ENCODE measurements at places on chromosomes 3 and 15. TPM values are rescaled to one million over a fixed set of nuclear protein-coding genes. Genes with fewer than 3 reads are reported as not detected.

DNA sequence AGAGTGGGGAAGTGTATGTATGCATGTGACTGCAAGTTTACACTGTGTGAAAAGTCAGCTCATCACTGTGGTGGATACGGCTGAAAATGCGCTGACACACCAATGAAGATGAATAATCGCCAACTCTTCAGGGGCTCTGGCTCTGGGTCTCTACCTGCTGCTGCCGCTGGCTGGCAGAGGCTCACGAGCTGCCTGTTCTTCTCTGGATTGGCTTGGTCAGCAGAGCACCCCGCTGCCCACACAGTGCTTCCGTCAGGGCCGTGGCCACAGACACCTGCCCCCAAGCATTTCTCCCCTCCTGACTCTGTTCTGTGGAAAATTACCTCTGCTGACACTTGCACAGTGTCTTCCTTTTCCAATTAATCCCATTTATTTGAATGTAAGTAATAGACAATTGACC is 215.5 kb downstream of the GAP43 start:
- no peak for DNase-seq

- DNase-seq = no peak
These were observed 6.1 kb upstream of the LEKR1 start for GRCh38 chr3:156819842-156820691.

GRCh38 chr3:129503471-129504291 is 24.8 kb upstream of the RHO start:
- no peak for DNase-seq

DNA sequence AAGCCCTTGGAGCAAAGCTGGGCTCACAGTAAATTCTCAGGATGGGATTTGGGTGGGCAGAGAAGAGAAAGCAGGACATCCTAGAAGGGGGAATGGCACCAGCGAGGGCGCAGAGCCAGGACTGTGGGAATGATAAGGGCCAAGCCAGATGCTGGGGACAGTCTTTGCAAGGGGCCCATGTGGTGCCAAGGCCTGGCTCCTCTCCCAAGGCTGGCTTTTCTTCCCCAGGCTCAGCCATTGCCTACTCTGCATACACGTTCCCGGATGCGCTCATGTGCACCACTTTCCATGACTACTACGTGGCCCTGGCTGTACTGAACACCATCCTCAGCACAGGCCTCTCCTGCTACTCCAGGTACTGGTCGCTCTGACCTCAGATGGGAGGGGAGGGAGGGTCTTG is 24.7 kb upstream of the KIF23 start:
- no peak for DNase-seq

- no peak for DNase-seq
These were observed 96.7 kb upstream of the MYZAP start for GRCh38 chr15:57495041-57495440.

- peak; percentile 25 for DNase-seq
These were observed 24.9 kb downstream of the ETFA start for GRCh38 chr15:76286271-76286879.

GRCh38 chr3:106068381-106068780 is 199.6 kb upstream of the CBLB start:
- DNase-seq = no peak

GRCh38 chr3:50616770-50617095 is 218 bp upstream of the MAPKAPK3 start:
- peak; percentile 97 for DNase-seq

GRCh38 chr15:85116494-85116893 is 134.8 kb downstream of the PDE8A start:
- no peak for DNase-seq

- DNase-seq = no peak
These were observed 140.4 kb downstream of the NSMCE3 start for GRCh38 chr15:29129221-29129620.

GRCh38 chr3:134956844-134957243 is 161.8 kb downstream of the EPHB1 start:
- DNase-seq = no peak

GRCh38 chr15:72096796-72097195 is 21.2 kb downstream of the MYO9A start:
- no peak for DNase-seq

DNA sequence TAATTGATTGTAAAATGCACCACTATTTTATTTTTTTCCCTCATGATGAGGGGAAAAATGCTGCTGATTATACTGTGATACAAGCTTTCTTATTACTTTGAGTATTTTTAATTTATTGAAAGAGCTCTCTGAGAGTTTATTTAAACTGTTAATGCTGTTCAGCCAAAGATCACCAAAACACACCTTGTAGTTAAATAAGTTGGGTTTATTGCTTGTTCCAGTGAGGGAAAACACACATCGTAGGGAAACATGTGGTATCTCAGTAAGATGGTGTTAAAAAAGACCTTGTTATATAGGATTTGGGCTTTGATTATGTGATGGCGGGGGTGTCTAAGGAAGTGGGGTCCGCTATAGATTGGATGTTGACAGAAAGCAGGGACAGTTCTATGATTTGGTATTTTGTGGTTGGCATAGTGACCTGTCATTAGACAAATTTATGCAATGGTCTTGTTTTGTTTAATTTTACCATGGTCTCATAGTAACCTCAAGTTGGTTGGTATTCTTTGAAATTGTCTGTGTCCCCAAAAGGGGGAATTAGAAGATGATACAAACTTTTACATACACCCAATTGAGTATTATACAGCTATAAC is 11.1 kb downstream of the HACD3 start:
- DNase-seq = no peak

GRCh38 chr3:195184716-195185421 is 86.1 kb downstream of the XXYLT1 start:
- no peak for DNase-seq

GRCh38 chr15:66042624-66043023 is 173.3 kb downstream of the RAB11A start:
- DNase-seq = no peak

DNA sequence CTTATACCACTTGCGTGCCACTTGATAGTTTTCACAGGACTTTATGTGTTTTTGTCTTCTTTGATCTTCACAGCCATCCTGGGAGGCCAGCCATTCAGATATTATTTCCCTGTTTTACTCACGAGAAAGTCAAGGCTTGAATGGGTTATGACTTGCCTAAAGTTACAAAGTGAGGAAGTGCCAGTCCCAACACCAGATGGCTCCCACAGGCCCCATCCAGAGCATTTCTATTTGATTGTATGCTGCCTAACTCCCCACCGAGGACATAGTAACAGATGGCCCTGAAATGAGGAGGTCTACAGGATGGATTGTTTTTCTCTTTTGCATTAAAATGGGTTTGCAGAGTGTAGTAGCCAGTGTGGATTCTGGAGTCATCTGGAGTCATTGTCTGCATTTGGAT is 74.5 kb downstream of the SPTSSB start:
- no peak for DNase-seq

- DNase-seq = peak; percentile 75
These were observed 70.5 kb upstream of the ATP10A start for GRCh38 chr15:25933456-25934158.

- DNase-seq = no peak
These were observed 326.6 kb upstream of the C2CD4B start for GRCh38 chr15:62491642-62492041.

DNA sequence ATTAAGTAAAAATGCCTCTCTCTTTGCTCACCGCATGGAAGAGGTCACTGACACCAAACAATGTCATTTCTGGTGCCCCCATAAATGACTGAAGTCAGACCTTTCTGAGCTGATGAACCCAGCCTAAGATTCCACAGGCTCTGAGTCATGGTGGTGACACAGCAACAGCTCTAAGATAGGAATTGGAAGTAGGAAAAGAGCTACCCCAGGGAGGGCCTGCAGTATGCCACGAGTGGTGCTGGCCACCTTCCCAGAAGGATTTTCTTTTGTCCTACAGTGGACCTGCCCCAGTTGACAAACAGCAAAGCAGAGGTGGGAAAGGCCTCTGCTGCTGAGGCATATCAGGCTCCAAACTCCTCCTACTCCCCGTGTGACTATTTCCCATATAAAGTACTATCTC is 208.1 kb downstream of the MINAR1 start:
- no peak for DNase-seq

DNA sequence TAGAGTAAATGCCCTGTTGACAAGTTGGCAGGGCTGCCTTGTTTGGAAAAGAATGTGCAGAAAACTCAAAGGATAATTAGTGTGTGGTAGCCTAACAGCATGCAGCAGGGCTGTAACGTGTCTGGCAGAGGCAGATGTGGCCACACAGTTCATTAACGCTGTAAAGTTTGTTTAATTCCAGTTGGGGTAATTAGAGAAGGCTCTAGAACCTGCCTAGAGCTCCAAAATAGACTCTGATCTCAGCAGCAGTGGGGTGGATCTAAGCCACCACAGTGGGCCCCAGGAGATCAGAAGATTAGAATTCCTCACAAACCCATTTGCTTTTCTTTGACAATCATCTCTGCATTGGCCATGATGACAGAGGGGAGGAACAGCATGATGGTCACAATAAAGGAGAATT is 65.1 kb upstream of the LEKR1 start:
- no peak for DNase-seq

DNA sequence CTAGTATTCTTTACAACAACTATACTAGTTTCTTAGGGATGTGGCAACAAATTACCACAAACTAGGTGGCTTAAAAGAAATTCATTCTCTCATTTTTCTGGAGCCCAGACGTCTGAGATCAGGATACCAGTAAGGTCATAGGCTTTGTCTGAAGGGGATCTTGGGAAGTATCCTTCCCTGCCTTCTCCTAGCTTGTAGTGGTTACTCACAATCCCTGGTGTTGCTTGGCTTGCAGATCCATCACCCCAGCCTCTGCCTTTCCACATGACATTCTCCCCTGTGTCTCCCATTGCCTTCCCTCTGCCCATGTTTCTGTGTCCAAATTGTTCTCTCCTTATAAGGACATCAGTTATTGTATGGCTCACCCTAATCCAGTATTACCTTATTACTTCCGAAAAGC is 24.3 kb upstream of the CLDN1 start:
- no peak for DNase-seq

DNA sequence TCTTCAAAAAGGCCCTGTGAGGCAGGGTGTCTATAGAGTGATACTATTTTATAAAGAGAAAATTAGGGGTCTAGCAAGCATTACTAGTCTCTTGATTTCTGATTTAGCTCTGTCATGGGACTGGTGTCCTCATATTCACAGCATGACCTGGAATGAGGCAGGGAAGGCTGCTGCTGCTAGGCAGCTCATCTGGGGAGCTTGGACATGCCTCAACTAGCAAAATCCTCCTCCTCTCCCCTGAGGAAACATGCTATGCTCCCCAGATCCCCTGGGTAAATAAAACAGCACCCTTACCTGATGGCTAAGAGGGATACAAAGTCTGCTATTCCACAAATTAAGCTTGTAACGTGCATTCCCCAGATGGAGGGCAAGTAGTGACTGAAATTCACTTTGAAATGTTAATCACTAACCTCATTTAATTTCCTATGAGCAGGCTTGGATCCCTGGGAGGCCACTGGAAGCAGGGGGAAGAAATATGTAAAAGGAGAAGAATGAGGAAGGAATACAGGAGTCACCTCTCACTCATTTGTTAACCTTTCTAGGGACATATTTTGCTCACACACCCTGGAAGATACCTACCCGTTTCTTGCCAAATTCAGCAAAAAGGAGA is 709.4 kb downstream of the SQOR start:
- no peak for DNase-seq

DNA sequence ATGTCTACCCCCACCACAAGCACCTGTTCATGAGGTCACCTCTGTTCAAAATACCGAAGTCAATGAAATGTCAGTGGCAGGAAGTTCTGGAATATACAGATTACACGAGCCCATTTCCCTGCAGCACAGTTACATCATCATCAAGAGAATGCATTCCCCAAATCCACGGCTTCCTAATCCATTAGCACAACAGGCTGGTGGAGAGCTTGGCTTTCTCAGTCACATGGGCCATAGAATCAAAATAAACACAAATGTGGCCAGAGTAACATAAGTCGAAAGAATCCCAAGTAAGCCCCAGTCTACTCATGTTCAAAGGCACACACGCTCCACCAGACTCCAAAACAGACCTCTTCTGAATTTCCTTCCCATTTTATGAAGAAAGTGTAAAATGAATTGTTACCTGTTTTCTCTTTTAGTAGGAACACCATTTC is 419.3 kb downstream of the MAGI1 start:
- no peak for DNase-seq

MYRIP gene
- not detected for total RNA-seq

KCNH8 gene
- total RNA-seq = not detected

CD276 gene
- total RNA-seq = 0.88 TPM

OSTN gene
- not detected for total RNA-seq

FBXO40 gene
- not detected for total RNA-seq

ESYT3 gene
- 0.43 TPM for total RNA-seq

EIF4A2 gene
- total RNA-seq = 388 TPM

CASR gene
- total RNA-seq = 0.10 TPM

C2CD4B gene
- 0.23 TPM for total RNA-seq

ZNF502 gene
- total RNA-seq = 0.95 TPM

ALG1L2 gene
- total RNA-seq = not detected

ARNT2 gene
- total RNA-seq = not detected

GABRA5 gene
- not detected for total RNA-seq

BCHE gene
- total RNA-seq = not detected
